Muscle of leg (tissue), 16 donors: ENCODE measurements at places on chromosomes 1 and 21.

- no peak within 1 kb of the TSS for H3K4me3 ChIP-seq
- H3K27ac ChIP-seq: no peak within 1 kb of the TSS
- DNase-seq: no peak
- peaks cover 28% of the 10 kb centered on the region for H3K4me1 ChIP-seq
- peaks cover 2% of the 10 kb centered on the region for H3K27me3 ChIP-seq
- no peaks in the 10 kb centered on the region for H3K36me3 ChIP-seq
Observed at GRCh38 chr1:16212251-16212961, at the start of gene ARHGEF19. Gene ARHGEF19 (minus strand): TSS chr1:16212652. CDS start chr1:16209054, 3,598 bp downstream.

GRCh38 chr1:214843281-214843680, 239.3 kb upstream of the KCNK2 start:
- no peaks in the 10 kb centered on the region for H3K27me3 ChIP-seq
- no peaks in the 10 kb centered on the region for H3K4me1 ChIP-seq
- H3K27ac ChIP-seq: no peak overlapping the region
- H3K36me3 ChIP-seq: no peaks in the 10 kb centered on the region
- no peak overlapping the region for H3K4me3 ChIP-seq

DNA sequence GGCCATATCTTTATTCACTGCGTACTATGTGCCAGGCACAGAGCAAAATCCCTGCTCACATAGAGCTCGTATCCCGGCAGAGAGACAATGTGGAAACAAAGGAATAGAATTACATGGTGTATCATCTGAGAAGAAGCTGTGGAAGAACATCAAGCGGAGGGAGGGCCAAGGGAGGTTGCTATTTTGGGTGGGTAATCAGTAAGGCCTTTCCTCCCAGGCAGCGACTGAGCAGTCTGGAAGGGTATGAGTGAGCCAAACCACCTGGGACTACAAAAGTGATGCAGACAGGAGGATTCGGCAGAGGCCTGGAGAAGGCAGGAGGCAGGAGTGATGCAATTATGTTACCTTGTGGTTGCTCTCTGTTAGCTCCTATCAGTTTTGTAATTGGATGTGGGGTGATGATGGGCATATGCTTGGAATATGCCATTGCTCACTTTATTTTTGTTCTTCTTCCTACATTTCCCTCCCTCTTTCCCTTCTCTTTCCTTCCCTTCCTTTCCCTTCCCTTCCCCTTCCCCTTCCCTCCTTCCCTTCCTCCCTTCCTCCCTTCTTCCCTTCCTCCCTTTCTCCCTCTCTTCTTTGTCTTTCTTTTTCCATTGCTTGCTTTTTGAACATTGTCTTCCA, 172.9 kb downstream of the DISC1 start:
- no peaks in the 10 kb centered on the region for H3K36me3 ChIP-seq
- H3K27ac ChIP-seq: no peak overlapping the region
- no peaks in the 10 kb centered on the region for H3K27me3 ChIP-seq

DNA sequence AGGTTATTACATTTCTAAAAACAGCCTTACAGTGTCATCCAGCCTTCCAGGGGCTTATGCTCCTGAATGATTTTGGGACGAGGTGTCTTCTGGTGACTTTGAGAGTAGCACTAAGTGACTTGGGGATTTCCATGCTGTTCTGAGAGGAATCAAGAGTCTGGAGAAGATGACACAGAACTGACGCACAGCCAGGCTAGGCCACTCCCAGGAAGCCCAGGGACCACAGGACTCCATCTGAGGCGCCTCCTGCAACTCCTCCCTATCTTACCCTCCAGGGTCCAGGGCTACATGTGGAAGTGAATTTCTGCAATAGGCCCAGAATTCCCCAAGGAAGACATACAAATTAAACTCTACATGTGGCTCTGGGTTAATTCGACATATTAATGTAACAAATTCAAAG, 92.5 kb downstream of the SLC25A24 start:
- DNase-seq: peak; percentile 18
- H3K27ac ChIP-seq: no peak overlapping the region
- no peaks in the 10 kb centered on the region for H3K36me3 ChIP-seq
- H3K4me3 ChIP-seq: no peak overlapping the region

DNA sequence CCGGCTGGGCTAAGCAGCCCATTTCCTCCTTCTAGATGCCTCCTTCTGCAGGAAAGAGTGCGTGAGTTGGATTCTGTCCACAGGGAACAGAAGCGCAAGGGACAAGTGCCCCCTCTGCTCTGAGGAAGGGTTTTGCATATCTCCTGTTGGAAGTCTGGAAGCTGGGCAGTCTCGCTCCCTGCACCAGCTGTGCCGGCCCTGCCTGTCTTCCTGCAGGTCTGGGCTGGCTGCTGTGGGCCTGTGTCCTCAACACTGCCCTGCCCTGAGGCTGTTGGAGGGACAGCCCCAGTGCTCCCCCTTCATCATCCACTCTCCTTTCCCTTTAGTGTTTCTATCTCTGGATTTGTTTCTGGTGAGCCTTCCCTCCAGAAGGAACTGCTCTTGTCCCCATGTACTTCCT, 21.8 kb downstream of the ADARB1 start:
- DNase-seq: no peak
- no peaks in the 10 kb centered on the region for H3K36me3 ChIP-seq
- H3K27ac ChIP-seq: no peak overlapping the region
- no peaks in the 10 kb centered on the region for H3K27me3 ChIP-seq

- DNase-seq: no peak
- H3K36me3 ChIP-seq: no peaks in the 10 kb centered on the region
- H3K4me1 ChIP-seq: no peaks in the 10 kb centered on the region
- no peak overlapping the region for H3K27ac ChIP-seq
Observed at GRCh38 chr1:17301767-17302166, 6.2 kb upstream of the PADI4 start.

DNA sequence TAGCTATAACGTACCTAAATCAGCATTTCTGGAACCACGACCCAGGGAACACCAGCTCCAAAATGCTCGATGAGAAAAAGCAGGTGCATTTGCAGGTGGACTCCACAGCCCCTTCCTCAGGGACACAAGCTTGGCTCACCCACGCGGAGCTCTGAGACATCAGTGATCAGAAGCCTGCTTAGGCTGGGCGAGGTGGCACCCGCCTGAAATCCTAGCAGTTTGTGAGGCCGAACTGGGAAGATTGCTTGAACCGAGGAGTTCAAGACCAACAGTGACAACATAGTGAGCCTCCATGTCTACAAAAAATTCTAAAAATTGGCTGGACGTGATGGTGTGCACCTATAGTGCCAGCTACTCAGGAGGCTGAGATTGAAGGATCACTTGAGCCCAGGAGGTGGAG, 2.5 kb upstream of the TSPEAR start:
- peaks cover 77% of the 10 kb centered on the region for H3K27me3 ChIP-seq
- H3K36me3 ChIP-seq: no peaks in the 10 kb centered on the region
- H3K4me1 ChIP-seq: peaks cover 19% of the 10 kb centered on the region
- H3K4me3 ChIP-seq: no peak overlapping the region

GRCh38 chr1:8097077-8097799, 71.1 kb upstream of the ERRFI1 start:
- H3K36me3 ChIP-seq: no peaks in the 10 kb centered on the region
- no peak overlapping the region for H3K4me3 ChIP-seq
- H3K4me1 ChIP-seq: peaks cover 10% of the 10 kb centered on the region
- no peak for DNase-seq
- peak overlapping the region; percentile 25 for H3K27ac ChIP-seq

- DNase-seq: no peak
- H3K4me1 ChIP-seq: peaks cover 15% of the 10 kb centered on the region
- no peaks in the 10 kb centered on the region for H3K27me3 ChIP-seq
- H3K27ac ChIP-seq: peak overlapping the region; percentile 44
- no peak overlapping the region for H3K4me3 ChIP-seq
- H3K36me3 ChIP-seq: no peaks in the 10 kb centered on the region
Observed at GRCh38 chr1:33234131-33234530, 22.2 kb upstream of the ZNF362 start.

DNA sequence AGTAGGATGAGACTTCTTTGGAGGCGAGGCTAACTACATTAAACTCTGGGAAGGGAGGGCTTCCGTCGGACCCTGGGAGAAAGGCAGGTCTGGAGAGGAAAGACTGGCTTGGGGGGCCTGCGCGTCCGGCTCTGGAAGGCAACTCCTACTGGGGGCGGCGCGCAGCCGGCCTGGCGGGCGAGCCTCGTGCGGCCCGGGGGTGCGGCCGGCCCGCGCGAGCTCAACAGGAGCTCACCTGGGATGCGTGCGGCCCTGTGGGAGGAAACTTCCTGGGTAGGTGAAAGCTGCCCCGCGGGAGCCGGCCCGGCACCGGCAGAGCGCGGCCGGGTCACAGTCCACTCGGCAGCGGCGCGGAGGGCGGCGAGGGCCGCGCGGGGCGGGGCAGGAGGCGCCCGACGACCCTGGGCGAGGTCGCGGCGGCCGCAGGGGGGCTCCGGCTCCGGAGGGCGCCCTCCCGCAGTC, 449 bp downstream of the EPS15 start:
- H3K27me3 ChIP-seq: no peaks in the 10 kb centered on the region
- peaks cover 8% of the 10 kb centered on the region for H3K4me1 ChIP-seq
- H3K27ac ChIP-seq: peak overlapping the region; percentile 83
- DNase-seq: peak; percentile 67

DNA sequence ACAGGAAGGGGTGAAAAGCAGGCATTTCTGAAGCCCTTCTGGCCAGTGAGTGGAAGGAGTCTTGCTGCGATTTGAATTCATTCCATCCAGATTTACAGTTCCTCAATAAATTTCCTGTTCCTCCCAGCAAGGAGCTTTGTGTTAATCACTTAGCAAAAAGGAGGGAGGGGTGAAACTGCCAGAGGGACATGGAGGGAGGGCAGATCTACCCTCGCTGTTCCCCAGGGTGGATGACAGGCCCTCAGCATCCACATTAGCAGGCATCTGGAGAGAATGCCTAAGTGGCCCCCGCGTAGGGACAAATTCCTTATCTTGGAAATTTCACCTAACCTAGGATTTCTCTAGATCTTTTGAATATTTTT, 1.2 kb downstream of the ETV3 start:
- no peaks in the 10 kb centered on the region for H3K27me3 ChIP-seq
- peak overlapping the region; percentile 98 for H3K27ac ChIP-seq
- H3K4me3 ChIP-seq: peak overlapping the region; percentile 95

DNA sequence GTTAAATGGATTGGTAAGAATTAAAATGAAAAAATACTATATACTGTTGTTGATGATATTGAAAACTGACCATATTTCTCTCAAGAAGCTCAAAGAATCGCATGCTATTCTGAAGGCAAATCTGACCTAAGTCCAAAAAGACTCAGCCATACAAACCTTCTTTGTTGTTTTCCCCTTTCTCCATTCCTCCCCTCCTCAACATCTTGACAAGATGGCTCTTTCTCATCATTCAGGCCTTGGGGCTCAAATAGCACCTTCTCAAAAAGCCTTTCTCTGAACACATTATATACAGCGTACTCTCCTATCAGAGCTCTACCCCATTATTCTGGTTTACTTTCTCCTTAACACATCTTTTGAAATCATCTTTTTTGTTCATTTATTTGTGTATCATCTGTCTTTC, 17.2 kb downstream of the COLGALT2 start:
- peaks cover 29% of the 10 kb centered on the region for H3K4me1 ChIP-seq
- no peak overlapping the region for H3K4me3 ChIP-seq
- no peak for DNase-seq

DNA sequence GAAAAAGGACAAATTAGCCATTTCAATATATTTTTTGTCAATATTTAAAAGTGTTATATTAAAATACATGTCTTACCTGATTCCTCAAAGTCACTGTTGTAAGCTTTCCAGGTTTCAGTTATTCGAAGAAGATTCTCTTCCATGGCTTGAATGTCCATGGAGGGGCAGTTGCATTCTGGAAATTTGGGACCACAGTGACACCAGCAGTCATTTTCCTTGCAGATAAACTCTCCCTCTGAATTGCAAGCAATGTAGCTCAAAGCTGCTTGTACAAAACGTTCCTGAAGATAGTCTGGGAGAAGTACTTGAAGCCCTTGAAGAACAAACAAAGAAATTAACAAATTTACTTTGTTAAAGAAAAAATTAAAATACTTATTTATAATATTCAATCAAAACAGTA, 251.7 kb downstream of the BRINP3 start:
- H3K27me3 ChIP-seq: no peaks in the 10 kb centered on the region
- peak; percentile 48 for DNase-seq
- no peaks in the 10 kb centered on the region for H3K36me3 ChIP-seq
- no peak overlapping the region for H3K4me3 ChIP-seq

- H3K4me1 ChIP-seq: peaks cover 5% of the 10 kb centered on the region
- H3K27me3 ChIP-seq: peaks cover 5% of the 10 kb centered on the region
- H3K36me3 ChIP-seq: no peaks in the 10 kb centered on the region
- H3K27ac ChIP-seq: no peak overlapping the region
Observed at GRCh38 chr1:94621395-94621794, 79.8 kb upstream of the F3 start.

DNA sequence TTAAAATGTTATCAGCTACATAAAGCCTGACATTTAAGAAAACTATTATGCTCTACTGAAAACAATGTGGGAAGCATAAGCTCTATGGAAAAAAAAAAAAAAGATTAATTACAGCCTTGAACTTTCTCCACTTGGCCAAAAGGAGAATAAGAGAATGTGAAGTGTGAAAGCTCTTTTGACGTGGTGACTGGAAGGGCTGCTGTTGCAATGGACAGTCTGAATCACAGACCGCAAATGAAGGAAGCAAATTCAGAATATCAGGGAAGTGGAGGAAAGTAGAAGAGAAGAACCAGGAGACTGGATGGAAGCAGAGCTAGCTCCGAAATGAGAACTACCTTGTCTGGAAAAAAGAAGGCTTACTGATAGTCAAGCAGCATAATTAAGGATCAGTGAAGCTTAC, 106.8 kb downstream of the AK5 start:
- H3K36me3 ChIP-seq: no peaks in the 10 kb centered on the region
- H3K4me3 ChIP-seq: no peak overlapping the region
- no peaks in the 10 kb centered on the region for H3K4me1 ChIP-seq
- H3K27me3 ChIP-seq: no peaks in the 10 kb centered on the region
- no peak overlapping the region for H3K27ac ChIP-seq

DNA sequence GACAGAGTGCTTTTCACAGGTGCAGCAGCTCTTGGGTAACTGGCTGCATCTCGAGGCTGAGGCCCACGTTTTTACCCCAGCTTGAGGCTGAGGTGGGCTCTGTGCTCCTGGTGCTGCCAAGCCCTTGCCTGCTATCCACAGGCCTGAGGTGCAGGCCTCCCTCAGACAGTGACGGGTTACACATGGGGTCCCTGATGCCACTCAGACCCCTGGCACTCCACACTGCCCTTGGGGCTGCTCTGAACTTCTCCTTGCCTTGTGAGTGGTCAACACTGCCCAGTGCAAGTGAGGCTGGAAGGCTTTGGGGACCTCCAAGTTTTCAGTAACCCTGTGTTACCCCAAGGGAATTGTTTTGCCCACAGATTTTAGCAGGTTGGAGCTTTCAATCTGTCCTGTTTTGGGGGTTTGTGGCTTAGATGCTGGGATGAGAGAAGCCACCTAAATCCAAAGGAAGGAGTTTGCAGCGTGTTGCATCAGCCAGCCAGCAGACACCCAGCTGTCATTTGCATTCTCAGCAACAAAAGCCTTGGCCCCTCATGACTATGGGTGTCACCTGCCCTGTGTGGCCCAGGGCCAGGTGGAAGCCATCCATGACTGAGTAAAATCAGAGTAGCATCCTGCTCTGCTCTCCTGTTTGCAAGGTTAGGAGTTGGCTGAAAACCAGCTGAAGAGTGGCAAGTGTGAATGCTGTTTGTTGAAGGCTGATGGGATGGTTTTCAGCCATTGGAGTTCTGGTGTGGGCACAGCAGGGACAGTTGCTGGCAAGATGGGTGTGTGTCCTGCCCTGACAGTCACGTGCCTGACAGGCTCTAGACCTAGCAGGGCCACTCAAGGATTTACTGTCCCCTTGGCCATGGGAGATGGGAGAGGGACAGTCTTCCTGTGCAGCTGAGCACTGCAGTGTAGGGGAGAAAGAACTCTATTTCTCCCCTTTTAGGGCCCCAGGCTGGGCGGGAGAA, 3.2 kb downstream of the RNF187 start:
- DNase-seq: peak; percentile 51
- no peak overlapping the region for H3K27ac ChIP-seq
- H3K36me3 ChIP-seq: peaks cover 45% of the 10 kb centered on the region
- no peak overlapping the region for H3K4me3 ChIP-seq
- H3K4me1 ChIP-seq: peaks cover 20% of the 10 kb centered on the region
- no peaks in the 10 kb centered on the region for H3K27me3 ChIP-seq
